ENCODE measurements at places on chromosomes 1 and 21. TPM values are rescaled to one million over a fixed set of nuclear protein-coding genes. Genes with fewer than 3 reads are reported as not detected.
A peak's percentile ranks its signal among the peaks of the same experiment; 100 is the strongest.

- peak; percentile 63 for DNase-seq
Observed at GRCh38 chr1:205354259-205355074, 2.3 kb downstream of the KLHDC8A start.

DNA sequence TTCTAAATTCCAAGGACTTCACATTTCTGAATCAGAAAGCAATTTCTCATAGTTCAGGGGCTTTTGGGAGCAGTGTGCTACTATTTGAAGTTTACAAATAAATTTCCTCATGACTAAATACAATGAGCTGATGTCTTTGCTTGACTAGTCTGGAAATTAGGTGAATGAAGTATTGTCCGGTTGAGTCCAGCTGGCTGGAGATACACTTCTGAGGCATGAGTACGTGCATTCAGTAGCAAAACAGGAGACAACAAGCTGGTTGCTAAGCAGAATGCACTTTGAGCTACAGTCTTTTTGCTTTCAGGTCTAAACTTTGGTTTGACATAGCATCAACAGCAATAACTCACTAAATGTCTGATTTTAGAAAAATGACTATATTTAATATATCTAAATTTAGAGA lies 27.1 kb downstream of the ZNHIT6 start:
- DNase-seq, result peak; percentile 45

GRCh38 chr1:94982398-94982797 lies 55.5 kb upstream of the CNN3 start:
- DNase-seq, result peak; percentile 68

- DNase-seq, result peak; percentile 38
Observed at GRCh38 chr1:197917805-197918651, 856 bp downstream of the LHX9 start.

- DNase-seq, result no peak
Observed at GRCh38 chr1:111598544-111598943, 21.0 kb upstream of the RAP1A start.

- no peak for DNase-seq
Observed at GRCh38 chr1:111199329-111199728, 1.1 kb downstream of the DENND2D start.

- DNase-seq, result no peak
Observed at GRCh38 chr1:229943988-229944743, 122.9 kb upstream of the GALNT2 start.

GRCh38 chr1:87330885-87331364 lies 2.2 kb downstream of the LMO4 start:
- DNase-seq, result no peak

GRCh38 chr1:53706356-53706755 lies 32.6 kb downstream of the GLIS1 start:
- no peak for DNase-seq

- DNase-seq, result no peak
Observed at GRCh38 chr1:161973924-161974845, 49.5 kb downstream of the OLFML2B start.

SLC30A2 gene
- not detected for total RNA-seq

P3R3URF gene
- not detected for total RNA-seq

Data from endothelial cell of umbilical vein (primary cell).